Occipital lobe (tissue), 3 donors: ENCODE measurements at places on chromosomes 4 and X.

DNA sequence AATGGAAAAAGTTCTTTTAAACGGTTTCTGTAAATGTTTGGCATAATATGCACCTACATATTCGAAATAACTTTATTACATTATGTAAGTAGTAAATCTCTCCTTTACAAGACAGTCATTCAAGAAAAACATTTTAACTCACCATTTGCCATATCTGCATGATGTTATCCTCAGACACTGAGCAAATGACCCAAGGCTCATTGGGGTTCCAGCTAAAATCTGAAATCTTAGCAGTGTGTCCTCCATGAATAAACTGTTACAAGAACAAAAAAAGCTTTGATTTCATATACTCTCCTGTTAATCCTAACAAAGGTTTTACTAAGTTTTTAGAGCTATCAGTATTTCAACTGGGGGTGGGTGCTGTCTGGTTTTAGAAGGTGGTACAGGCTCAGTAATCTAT is 24.5 kb downstream of the RBBP7 start:
- DNase-seq, result no peak

- no peak for DNase-seq
Observed at GRCh38 chrX:71109051-71109450, 2.3 kb downstream of the IL2RG start.

GRCh38 chrX:47808904-47809788 is 27.6 kb upstream of the ZNF81 start:
- no peak for DNase-seq

DNA sequence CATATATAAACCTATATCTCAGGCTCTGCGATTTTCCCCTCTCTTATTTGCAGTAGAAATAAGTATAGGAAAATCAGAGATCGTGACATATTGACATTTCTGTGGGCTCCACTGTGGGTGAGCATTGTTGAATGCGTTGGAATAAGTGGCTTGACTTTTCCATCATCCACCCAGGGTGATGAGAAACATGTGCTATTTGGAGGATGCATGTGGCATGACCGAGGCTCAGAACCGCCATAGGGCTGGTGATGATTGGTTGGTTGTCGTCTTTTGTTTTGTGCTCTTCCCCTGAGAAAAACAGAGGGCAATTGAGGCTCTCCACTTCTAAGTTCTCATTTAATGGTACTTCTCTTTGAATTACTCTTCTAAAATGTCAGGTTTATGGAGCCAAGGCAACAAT is 140.1 kb downstream of the MXRA5 start:
- no peak for DNase-seq

DNA sequence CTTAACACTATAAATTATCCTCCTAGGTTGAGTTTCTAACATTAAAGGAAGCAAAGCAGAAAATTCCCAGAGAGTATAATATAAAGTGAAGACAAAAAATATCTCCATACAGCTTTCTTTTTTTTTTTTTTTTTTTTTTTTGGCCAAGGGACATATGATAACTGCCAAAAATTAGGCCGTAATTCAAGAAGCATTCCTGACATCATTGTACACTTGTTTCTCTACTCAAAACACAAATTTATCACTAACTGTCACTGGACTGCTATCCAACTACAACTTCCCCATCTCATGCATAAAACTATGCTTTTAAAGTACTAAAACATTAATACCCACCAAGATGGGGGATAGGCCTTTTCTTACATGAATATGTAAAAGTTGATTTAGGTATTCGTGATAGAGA is 77.2 kb downstream of the DCHS2 start:
- DNase-seq, result no peak

GRCh38 chr4:109811707-109812106 is 3.9 kb upstream of the GAR1 start:
- no peak for DNase-seq

GRCh38 chr4:151993521-151993920 is 232.7 kb upstream of the GATB start:
- no peak for DNase-seq

DNA sequence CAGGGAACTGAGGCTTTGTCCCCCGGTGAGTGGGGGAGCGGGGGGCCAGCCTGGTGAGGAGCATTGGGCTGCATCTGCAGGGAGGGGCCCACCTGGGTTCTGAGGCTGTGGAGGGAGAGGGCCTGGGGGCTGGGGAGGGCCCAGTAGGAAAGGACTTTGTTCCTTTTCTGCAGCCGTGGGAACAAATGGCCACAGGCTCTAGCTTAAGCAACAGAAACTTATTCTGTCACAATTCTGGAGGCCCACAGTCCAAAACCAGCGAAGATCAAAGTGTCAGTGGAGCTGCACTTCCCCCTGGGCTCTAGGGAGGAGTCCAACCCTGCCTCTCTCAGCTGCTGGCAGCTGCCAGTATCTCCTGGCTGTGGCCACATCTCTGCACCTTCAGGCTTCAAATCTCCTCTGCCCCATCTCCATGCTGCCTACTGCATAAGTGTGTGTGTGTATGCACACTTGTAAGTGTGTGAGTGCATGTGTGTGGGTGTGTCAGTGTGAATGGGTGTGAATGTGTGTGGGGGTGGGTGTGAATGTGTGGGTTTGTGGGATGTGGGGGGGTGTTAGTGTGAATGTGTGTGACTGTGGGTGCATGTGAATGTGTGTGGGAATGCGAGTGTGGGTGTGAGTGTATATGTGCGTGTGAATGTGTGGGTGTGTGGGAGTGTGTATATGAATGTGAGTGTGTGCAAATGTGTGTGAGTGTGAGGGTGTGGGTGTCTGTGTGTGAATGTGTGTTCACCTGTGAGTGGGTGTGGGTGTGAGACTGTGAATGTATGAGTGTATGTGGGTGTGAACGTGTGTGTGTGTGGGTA is 204.5 kb upstream of the PSAPL1 start:
- no peak for DNase-seq

DNA sequence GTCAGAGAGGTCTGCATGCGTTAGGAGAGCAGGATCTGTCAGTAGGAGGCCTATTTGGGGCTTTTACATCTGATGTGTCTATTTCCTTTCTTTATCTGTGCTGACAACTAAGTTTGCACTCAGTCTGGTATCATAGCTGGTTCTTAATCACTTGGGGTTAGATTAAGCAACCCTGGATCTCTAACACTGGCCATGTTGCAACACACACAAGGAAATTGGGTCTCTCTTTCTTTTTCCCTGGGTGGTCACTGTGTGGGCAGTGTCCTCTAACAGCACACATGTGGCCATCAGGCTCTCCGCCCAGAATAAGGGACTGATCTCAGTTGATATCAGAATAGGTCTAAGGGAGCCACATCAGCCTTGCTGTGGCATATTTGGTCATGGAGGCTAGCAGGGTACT is 38.9 kb downstream of the IGFBP7 start:
- no peak for DNase-seq
